ENCODE measurements at places on chromosomes 13 and 19.
A peak's percentile ranks its signal among the peaks of the same experiment; 100 is the strongest.

DNA sequence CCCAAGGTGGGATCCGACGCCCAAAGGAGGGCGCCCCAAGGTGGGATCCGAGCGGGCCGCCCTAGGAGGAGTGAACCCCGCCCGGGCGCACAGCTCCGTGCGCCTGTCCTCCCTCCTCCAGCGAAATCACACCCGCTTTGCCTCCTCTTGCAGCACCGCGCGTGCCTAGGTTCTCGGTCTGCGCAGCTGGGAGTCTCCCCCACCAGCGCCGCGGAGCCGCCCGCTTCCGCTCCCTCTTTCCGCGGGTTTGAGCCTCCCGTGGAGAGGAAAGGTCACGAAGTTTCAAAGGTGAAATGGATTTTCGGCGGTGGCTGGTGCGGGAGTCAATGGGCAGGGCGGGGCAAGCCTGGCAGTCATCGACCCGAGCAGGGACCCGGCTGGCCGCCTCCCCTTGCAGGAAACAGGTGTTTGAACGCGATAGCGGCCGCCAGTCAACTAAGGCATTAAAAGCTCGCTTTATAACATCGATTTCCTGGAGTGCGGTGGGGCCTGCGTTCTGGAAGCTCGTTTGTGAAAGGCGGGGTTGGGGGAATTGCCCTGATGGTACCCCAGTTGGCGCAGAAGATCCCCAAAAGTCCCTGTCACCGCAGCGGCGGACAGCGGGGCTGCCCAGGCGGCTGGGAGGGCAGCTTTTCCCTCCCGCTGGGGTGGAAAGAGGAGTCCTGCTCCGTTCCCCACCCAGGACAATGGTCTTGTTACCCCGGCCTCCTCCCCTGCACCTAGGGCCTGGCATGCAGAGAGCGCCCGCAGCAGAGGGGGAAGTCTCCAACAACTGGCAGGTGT lies 9.0 kb upstream of the SOX1 start:
- DNase-seq: no peak

DNA sequence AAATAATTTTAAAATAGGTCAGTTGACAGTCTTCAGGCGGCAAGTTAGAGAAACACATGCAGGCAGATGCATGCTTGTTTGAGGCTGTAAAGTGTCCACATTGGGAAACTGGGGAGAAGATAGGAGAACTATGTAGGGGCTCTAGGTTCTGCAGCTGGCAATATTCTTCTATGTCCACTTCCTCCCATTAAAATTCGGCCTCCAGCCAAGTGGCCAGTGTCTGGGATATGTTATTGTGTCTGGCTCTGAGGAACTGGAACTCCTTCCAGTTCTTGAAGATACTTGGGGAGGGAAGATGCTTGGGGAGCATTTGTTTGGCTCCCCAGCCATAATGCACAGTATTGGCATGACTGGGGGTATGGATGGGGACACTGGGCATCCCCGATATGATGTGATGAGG lies 20.9 kb upstream of the KLF2 start:
- DNase-seq: no peak

DNA sequence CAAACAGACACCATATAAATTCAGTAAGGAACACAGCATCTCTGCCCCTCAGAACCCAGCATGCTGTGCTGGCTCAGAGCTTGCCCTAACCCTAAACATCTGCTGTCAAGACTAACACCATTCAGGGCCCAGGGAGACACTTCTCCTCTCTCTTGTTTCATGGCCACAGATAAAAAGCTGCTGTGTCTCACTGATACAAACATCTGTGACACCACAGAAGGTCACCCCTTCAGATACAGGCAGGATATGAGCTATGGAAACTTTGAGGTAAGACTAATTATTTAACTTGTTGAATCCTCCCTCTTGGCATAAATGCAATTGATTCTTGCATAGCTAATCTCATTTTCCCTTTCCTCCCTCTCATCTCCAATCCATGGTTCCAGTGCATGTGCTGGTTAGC lies 61.6 kb upstream of the GPR12 start:
- no peak for DNase-seq

GRCh38 chr13:103356226-103356864 lies 290.1 kb upstream of the SLC10A2 start:
- DNase-seq: no peak

- DNase-seq: no peak
Observed at GRCh38 chr13:31204592-31204991, 4.8 kb downstream of the B3GLCT start.

GRCh38 chr19:16660763-16661479 lies at the start of gene TMEM38A:
TMEM38A (plus strand) TSS chr19:16661139; CDS start chr19:16661218, 79 bp downstream.
- peak; percentile 7 for DNase-seq

DNA sequence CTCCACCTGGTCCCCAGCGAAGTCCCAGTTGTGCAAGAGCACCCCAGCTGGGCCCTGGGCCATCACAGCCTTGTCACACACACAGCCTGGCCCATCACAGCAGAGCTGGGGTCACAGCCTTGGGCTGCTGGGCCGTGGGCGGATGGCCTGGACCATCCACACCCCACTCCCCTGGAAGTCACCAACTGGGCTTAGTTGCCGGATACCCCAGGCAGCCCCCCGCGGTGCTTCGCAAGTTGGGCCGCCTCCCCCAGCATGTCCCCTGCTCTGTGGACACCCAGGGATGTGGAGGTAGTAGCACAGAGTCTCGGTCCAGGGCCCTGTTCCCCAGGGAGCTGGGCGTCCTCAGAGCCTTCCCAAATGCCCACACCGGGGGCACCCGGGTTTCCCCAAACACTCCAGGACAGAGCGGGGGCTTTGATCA lies 4.5 kb upstream of the ZNF554 start:
- no peak for DNase-seq

DNA sequence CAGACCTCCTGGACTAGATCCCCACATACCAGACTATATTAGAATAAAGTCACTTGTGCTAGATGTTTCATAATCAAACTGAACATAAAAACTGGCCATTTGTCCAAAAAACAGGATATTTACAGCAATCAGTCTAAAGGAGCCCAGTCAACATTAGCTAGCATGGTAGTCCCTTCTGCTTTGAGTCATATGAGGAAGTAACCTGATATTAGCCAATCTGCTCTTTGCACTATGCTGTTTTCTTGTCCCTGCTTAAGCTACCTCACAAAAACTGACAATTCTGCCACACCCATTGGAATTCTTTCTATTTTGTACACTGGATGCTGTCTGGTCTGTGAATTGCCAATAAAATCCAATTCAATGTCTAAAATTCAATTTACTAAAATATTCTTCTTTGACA lies 1824.2 kb downstream of the OLFM4 start:
- no peak for DNase-seq

- DNase-seq: no peak
Observed at GRCh38 chr19:15439078-15439799, 10.5 kb downstream of the WIZ start.

- no peak for DNase-seq
Observed at GRCh38 chr13:106296723-106297122, 238.7 kb downstream of the EFNB2 start.

DNA sequence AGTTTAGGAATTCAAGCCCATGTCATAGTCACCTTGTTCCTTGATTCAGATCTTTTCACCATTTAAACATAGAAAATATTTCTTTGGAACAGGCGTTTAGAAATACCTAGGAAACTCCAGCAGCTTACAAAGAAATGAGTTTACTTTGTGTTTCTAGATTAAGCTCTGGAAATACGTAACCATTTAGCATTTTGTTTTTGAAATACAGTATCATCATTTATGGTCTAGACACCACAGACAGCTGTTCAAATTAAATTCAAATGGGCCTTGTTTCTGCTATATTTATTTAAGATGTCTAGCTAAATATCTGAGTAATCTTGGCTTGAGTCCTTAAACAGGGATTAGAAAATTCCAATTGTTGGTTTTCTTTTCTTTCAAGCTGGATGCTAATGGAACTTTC lies 228.5 kb downstream of the NDFIP2 start:
- DNase-seq: no peak

DNA sequence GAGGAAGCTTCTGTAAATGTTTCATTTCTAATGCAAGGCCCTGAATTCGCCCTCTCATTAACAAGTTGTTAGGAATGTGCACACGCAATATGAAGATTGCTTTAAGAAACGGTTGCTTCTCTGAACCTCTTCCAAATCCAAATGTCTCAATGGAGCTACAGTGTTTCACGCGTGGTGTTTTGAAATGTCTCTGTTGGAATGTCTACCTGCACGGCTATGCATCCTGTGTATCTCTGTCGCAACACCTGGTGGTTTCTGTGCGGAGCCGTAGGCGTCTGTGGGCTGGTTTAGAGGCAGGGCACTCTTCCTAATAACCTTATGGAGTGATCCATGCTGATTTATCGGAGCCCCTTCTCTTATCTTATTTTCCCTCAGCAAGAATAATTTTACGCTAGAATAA lies 1584.2 kb upstream of the SLC10A2 start:
- no peak for DNase-seq

- peak; percentile 35 for DNase-seq
Observed at GRCh38 chr19:4730740-4731171, 7.1 kb upstream of the DPP9 start.

DNA sequence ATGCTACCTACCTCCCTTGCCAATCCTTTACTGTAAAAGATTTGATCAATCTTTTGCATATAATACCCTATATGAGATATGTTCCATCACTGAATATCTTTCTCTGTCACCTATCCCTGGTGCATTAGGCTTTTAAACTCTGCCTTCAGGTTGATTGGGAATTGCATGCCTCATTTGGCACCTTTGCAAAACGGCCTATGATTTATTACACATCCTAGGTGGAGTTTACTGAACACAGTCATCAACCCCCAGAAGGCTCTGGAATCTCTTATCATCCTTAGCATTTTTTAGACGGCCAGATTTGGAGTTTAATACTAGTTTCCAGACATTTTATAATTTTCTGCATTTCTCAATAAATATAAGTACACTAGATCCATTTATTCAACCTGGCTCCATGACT lies 448.4 kb upstream of the SLC10A2 start:
- DNase-seq: no peak

DNA sequence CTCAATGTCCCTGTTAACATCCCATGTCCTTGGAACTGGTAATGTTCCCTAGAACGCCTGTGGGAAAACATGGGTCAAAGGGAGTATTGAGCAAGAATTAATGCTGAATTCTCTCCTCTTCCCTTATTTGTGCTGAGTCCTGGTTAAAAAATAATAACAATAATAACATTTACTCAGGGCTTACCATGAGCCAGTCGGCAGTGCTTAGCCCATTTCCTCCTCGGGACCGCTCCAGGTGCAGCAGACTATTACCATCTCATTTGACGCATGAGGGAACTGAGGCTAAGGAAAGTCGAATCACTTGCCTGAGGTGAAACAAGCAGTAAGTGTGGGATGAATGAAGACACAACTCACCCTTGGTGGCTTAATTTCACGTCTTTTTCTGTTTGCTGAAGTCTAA lies 33.6 kb upstream of the SLC15A1 start:
- no peak for DNase-seq

GRCh38 chr13:71237332-71237731 lies 629.7 kb downstream of the DACH1 start:
- DNase-seq: no peak

- DNase-seq: no peak
Observed at GRCh38 chr13:105702441-105702840, 833.0 kb downstream of the EFNB2 start.

- DNase-seq: no peak
Observed at GRCh38 chr19:44816301-44816700, 7.4 kb downstream of the BCAM start.

DNA sequence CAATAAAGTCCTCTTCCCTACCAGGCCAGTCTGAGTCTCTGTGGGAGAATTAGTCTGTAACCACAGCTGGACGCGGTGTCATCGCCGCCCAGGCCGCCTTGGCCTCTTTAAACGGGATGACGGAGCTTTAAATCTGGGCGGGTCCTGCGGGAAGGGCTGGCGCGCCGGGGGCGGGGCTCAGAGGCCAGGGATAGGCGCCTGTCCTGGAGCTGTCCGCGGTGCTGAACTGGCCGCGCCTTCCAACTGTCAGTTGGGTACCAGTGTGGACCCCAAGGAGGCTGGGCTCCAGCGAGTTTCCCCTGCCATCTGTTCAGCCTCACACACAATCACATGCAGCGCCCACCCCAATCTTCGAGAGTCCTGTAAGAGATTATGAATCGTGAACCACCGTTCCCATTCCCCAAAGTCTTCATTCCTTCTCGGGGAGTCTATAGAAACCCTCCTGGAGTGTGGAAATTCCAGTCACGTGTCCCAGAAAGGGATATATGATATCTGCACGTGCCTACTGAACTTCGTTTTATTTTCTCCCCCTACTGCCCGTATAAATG lies 11.5 kb downstream of the APLP1 start:
- DNase-seq: peak; percentile 60

DNA sequence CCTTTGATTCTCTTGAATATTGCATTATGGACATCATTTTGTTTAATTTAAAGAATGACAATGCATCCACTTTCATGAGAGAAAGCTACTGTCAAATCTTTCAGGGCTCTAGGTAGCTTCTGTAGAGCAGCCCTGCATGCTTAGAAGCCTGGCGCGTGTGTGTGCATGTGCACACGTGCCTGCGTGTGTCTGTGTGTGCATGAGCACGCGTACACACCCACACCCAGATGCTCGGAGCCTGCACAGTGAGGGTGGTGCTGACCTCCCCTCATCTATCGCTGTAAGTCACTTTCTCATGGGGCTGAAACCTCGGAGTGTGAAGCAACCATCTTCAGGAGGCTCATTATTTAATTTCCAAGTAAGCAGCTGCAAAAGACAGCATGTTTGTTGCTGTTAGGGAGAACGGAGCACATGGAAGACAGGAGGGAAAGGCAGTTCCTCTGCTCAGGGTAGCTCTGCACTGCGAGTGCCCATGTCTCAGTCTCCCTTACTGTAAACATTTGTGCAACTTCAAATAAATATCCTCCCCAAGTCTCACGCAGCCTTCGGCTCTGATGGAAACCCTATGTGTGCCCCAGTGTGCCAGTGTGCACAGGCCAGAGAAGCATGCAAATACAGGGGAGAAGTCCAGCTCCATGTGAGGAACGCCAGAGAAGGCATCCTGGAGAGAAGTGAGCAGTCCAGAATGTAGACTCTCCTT lies 22.8 kb downstream of the TSHZ3 start:
- no peak for DNase-seq

GRCh38 chr13:97245011-97245410 lies 22.9 kb downstream of the MBNL2 start:
- no peak for DNase-seq

DNA sequence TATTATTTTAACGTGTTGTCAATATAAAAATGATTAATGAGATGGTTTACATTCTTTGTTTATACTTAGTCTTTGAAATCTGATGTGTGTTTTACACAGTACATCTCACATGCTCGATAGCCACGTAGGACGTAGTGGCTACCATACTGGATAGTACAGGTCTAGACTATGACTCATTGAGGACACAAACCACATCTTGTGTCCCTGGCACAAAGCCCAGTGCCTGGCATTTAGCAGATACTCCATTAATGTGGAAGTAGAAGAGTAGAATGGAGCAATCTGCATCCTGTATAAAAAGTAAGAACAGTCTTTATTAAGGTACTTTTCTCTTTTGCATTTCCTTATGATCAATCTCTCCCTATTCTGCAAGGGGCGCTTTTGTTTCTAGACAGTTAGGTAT lies 49.0 kb upstream of the FRY start:
- DNase-seq: no peak

GRCh38 chr19:1857648-1858326 lies 5.6 kb downstream of the KLF16 start:
- no peak for DNase-seq

Measured in activated CD4-positive, alpha-beta T cell treated with anti-CD3 and anti-CD28 coated beads, Interleukin-2, amount 50 U/mL, for 24 hours (primary cell).